ENCODE measurements at places on chromosomes 11 and 22.

DNA sequence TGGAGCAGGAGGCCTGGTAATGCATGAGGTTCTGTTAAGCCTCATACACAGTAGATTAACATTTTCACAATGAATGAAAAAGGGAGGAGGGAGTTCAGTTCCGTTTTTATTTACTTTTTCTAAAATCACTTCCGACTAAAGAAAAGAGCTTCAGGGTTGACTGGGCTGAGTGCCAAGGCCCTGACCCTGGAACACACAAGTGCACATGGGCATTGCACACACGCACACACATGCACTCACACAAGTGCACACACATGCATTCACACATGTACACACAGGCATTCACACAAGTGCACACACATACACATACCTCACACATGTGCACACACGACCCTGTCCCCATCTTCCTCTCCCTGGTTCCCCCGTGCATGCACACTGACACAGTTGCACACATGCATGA lies 303.3 kb downstream of the BRD1 start:
- no peak for DNase-seq

DNA sequence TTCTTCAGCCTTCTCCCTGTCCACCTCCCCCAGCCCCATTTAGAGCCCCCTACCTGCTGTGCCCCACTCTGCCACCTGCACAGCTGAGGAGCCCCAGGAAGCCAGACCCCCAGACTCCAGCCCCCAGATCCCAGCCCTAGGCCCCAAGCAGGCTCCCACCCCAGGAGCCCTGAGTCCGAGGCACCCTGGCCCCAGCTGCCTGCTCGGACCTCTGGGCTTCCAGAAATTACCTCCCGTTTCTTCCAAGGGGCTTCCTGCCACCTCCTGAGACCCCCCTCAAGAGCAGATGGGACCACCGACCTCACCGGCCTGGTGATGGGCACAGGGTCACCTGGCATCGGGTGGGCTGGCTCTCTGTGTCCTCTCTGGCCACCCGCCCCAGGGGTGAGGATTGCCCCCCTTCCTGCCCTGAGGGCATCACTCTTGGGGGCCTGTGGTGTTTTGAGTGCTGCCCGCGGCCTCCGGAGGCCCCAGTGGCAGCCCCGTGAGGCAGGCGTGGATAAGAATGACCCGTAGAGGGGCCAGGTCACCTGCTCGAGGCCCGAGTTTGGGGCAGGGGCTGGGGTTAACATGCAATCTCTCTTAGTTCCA lies 18.3 kb upstream of the TALDO1 start:
- no peak for DNase-seq

GRCh38 chr11:7020183-7020917 lies at the start of the genes NLRP14 and ZNF214:
Gene NLRP14 (plus strand): TSS chr11:7020479. CDS start chr11:7038587, 18,108 bp downstream.
Gene ZNF214 (minus strand): TSS chr11:7020346. CDS start chr11:7002835, 17,511 bp downstream.
- peak; percentile 75 for DNase-seq

- DNase-seq = no peak
Observed at GRCh38 chr11:128603003-128603696, 15.8 kb upstream of the ETS1 start.

DNA sequence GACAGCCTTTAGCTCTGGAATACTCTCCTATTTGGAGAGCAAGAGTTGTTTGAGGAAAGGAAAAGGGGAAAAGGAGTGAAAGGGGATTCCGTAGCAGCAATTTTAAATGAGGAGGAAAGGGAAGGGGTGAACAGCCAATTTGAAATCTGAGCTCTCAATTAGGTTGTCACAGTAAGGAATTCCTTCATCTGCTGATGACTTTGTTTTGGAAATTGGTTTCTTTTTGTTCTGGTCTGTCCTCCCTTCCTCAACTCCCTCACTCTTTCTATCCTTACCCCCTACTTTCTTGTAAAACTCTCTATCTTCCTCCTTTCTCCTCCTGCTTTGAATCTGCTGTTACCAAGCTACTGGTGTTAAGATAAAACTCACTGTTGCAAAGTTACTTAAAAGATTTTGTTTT lies 1155.6 kb downstream of the DLG2 start:
- no peak for DNase-seq

DNA sequence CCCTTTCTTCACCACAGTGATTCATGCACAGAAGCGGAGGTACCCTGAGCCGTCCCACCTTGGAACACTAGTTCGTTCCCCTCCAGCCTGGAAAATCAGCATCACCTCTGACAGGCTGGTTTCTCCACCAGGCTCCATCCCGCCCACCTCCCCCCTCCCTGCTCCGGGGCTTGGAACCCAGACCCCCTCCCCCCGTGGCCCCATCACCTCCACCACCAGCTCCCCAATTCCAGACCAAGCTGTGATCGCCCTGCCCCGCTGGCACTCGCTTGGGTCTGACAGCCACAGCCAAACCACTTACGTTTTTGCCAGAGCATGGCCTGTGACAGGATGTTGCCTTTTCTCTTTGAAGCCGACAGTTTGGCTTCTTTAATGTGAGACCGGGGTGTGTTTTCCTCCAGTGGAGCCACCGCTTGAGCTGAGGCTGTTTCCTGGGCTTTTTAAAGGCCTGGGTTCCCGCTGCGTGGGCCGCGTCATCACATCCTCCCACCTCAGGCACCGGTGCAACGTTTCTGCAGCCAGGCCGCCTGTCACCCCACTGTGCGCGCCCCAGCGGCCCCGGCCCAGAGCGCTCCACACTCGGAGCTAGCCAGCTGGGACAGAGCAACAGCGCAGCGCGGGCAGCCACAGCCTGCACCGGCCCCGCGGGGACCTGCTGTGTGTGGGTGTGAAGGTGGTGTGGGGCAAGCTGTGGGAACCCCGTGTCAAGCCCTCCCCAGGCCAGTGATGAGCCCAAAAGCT lies at the start of gene POU2AF1:
TSS of gene POU2AF1 (minus strand) at position 415 of the 741 bp plus-strand sequence. CDS start at position 317, 98 bp downstream.
- no peak for DNase-seq

DNA sequence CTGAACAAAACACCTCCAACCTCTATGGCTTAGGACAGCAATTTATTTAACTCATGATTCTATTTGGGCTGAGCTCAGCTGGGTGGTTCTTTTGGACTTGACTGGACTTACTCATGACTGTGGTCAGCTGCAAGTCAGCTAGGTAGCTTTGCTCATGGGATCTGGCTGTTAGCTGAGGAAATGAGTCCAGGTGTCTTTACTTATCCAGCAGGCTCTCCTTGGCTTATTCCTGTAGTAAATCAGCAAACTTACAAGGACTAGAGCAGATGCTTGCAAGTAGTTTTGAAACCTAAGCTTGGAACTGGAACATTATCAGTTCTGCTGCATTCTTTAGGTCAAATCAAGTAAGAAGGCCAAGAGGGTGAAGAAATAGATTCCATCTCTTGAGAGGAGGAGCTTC lies 8.0 kb upstream of the HIKESHI start:
- DNase-seq = no peak

GRCh38 chr11:70270877-70271648 lies 573 bp downstream of the PPFIA1 start:
- no peak for DNase-seq

DNA sequence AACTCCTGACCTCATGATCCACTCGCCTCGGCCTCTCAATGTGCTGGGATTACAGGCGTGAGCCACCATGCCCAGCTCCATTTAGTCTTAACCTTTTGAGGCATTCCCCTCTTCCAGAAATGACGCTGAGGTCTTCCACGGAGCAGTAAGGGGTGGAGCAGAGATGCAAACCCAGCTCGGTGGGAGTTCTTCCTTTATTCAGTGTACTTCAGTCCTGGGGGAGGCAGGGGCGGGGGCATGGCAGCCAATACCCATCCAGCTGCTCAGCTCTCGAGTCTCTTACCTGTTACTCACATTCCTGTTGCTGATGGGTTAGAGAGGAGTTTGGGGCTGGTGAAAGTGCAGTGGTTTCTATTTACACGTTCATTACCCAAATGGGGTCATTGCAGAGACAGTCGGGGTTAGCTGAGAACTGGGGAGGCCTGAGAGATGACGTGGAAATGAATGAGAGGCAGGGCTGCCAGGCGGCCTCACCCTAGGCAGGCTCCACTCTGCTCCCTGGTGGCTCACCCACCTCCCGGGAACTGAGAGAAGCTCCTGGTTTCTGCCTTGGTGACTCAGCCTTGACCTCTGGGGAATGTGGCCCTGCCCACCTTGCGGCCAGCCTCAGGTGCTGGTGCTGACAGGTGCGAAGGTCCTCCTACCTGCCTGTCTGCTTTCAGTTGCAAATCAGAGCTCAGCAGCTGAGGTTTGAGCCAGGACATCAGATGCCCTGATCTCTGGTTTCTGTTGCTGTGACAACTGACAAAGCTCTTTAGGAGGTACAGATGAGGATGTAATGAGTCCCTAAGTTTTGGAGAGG lies 13.4 kb upstream of the ST14 start:
- DNase-seq = peak; percentile 9

- DNase-seq = no peak
Observed at GRCh38 chr22:24997023-24997422, 44.5 kb downstream of the KIAA1671 start.

DNA sequence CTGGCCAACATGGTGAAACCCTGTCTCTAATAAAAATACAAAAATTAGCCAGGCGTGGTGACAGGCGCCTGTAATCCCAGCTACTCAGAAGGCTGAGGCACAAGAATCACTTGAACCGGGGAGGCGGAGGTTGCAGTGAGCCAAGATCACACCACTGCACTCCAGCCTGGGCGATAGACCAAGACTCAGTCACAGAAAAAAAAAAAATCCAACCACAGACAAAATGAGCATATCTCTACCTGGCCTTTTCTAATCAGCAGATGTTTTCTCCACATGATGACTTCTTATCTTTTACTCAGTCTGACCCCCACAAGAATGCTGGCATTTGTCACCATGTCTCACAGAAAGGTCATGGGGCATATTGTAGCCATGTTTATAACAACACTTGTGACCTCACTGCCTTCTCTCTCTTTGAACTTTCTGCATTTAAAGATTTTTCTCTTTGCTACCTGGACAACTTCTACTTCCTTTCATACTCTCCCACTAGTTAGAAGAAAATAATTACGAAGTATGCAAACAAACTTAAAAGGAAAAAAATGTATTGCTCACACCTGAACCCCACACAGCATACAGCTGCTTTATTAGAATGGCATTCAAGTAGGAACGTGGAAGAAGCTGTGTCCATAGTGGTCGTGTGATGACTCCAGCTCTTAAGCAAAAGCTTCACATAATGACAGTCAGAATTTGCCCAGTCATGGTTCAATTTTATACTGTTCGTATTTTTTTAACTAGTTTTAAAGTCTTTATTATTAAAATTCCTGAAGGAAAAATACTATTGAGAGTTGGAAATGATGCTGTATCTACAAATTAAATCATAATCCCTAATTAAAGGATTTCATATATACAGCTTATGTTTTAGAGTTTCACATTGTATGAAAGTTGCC lies 65.4 kb downstream of the ZC3H12C start:
- DNase-seq = peak; percentile 86

- DNase-seq = no peak
Observed at GRCh38 chr11:61841636-61842527, 13.8 kb downstream of the FADS2 start.

DNA sequence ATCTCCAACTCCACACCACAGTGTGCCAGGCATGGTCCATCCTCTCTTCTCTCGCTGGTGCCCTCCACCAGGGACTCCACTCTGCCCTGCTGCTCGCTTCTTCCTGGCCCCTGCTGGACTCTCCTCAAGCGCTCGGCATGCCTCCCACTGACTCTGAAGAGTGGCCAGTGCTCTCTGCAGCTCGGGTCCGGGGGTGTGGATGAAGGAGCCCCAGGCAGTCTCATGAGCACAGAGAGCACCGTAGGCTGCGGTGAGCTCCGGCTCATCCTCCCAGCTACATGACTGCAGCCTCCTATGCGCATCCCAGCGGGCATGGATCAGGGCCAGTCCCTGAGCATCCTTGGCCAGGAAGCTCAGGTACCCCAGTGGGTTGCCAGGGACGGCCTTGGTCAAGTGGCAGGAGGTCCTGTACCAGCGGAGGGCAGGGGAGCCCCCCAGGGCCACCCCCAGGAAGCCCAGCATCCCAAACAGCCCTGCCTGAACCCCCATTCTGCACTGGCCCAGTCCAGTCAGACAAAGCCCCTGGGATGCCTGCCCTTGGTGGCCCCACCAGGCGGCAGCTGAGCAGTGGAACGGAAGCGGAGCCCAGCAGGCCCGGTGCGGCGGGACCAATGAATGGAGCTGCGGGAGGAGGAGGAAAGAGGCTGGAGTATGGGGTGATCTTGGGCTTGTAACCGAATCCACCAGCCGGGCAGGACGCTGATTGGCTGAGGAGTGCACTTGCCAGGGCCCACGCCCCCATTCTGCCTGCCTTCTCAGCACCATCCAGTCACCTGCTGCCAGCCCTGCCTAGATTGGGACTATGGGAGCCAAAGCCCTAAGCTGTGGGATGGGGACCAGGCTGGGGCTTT lies at the start of gene PLA2G3:
TSS of gene PLA2G3 (minus strand) at position 643 of the 851 bp plus-strand sequence. CDS start at position 489, 154 bp downstream.
- no peak for DNase-seq

GRCh38 chr22:20228939-20229272 lies 39.2 kb downstream of the RTN4R start:
- no peak for DNase-seq

DNA sequence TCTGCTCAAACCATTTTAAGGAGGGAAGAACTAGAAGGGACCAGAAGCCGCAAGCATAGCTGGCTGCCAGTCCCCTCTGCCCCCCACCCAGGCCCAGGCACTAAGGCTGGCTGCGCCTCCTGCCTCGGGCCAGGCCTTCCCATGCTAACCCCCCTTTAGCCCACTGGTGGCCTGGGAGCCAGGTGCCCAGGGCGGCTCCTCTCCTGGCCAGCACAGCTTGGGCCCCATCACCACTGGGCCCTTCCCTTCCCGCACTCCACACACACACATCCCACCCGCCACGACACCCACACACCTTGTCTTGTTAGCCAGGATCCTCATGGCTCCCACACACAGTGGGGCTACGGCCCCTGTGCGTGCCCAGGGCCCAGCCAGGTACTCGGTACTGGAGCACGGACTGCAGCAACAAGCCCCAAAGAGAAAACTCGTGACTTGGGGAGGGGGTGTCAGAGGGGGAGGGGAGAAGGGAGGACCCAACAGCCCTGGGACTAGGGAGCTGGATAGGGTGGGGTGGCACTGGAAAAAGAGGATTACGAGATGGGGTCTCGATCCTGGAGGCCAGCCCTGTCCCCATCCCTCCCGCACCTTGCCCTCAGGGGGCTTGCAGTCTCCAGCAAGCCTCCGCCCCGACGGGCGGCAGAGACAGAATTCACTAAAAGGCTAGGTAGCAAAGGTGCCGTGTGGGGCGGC lies 16.0 kb downstream of the BCL9L start:
- no peak for DNase-seq

DNA sequence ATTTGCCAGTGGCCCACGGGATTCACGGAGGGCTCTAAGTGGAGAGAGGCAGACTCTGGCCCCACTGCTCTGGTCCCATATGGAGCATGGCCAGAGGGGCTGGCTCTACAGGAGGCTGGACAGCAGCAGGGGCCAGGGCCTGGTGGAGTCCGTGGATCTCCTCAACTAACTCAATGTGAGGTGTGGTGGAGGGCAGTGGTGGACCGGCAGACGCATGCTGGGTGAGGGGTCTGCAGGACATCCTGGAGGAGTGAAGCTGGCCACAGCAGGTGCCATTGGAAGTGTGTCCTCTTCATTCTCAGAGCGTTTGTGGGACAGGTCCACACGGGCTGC lies 15.6 kb downstream of the IGF2 start:
- no peak for DNase-seq

- DNase-seq = no peak
Observed at GRCh38 chr11:17649696-17650095, 69.7 kb upstream of the MYOD1 start.

- DNase-seq = no peak
Observed at GRCh38 chr11:12053606-12054361, 45.4 kb upstream of the DKK3 start.

- DNase-seq = no peak
Observed at GRCh38 chr22:45843986-45844385, 133.0 kb downstream of the WNT7B start.

GRCh38 chr11:26227301-26227746 lies 104.6 kb upstream of the ANO3 start:
- DNase-seq = peak; percentile 38

All from RCC 7860 (cell line).